ENCODE measurements at places on chromosomes 6 and 20. TPM values are rescaled to one million over a fixed set of nuclear protein-coding genes. Genes with fewer than 3 reads are reported as not detected.

Gene MAS1
- under 0.01 TPM for total RNA-seq

DNA sequence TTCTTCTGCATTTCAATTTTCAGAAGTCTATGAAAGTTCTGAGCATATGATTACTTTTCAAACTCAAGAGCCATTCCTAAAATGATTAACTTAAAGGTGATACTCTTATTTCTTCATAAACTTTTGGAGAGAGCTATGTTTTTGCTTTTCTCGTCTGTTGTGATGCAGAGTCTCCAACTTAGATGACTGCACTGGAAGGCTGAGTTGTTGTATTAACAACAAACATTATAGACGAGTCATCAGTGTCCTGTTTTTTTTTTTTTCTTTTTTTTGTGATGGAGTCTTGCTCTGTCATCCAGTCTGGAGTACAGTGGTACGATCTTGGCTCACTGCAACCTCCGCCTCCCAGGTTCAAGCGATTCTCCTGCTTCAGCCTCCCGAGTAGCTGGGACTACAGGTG, 101.9 kb downstream of the CD109 start:
- no peak for DNase-seq
- no peak overlapping the region for H3K4me3 ChIP-seq
- no peaks in the 10 kb centered on the region for H3K27me3 ChIP-seq
- no peak overlapping the region for H3K27ac ChIP-seq
- no peaks in the 10 kb centered on the region for H3K36me3 ChIP-seq
- no peaks in the 10 kb centered on the region for H3K4me1 ChIP-seq

Gene MCHR2
- not detected for total RNA-seq

GRCh38 chr6:75213732-75214131, 7.9 kb upstream of the COL12A1 start:
- DNase-seq, result no peak
- no peak overlapping the region for H3K27ac ChIP-seq
- H3K27me3 ChIP-seq, result peaks cover 23% of the 10 kb centered on the region
- no peaks in the 10 kb centered on the region for H3K36me3 ChIP-seq
- H3K4me3 ChIP-seq, result no peak overlapping the region
- H3K4me1 ChIP-seq, result no peaks in the 10 kb centered on the region

Gene UCKL1
- 21.2 TPM for total RNA-seq

DNA sequence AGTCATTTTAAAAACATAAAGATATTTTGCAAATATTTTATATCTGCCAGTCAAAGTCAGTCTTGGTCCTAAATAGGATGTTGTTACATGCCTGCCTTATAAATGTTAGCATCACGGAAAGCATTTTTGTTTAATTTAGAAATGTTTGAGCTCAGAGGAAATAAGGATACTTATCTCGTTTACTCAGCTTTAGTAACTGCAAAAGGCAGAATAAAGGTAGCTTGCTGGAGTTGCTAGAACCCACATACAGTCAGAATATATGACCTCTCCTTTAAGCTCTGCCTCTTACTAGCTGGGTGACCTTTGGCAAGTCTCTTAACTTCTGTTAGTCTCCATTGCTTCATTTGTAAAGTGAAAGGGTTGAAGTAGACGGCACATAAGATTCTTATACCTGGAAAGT, 867.3 kb downstream of the KIF16B start:
- H3K4me3 ChIP-seq, result no peak overlapping the region
- no peaks in the 10 kb centered on the region for H3K27me3 ChIP-seq
- H3K36me3 ChIP-seq, result no peaks in the 10 kb centered on the region
- no peaks in the 10 kb centered on the region for H3K4me1 ChIP-seq
- H3K27ac ChIP-seq, result no peak overlapping the region

DNA sequence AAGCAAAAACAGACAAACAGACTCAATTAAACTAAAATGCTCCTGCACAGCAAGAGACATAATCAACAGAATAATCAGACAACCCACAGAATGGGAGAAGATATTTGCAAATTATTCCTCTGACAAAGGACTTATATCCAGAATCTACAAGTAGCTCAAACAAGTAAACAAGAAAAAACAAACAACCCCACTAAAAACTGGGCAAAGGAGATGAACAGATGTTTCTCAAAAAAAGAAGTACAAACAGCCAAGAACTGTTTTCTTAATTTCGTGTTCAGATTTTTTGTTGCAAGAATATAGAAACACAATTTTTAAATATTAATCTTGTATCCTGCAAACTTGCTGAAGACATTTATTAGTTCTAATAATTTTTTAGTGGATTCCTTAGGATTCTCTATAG, 274.1 kb downstream of the BCKDHB start:
- no peaks in the 10 kb centered on the region for H3K4me1 ChIP-seq
- no peaks in the 10 kb centered on the region for H3K36me3 ChIP-seq
- no peak overlapping the region for H3K4me3 ChIP-seq
- H3K27ac ChIP-seq, result no peak overlapping the region
- no peaks in the 10 kb centered on the region for H3K27me3 ChIP-seq

DNA sequence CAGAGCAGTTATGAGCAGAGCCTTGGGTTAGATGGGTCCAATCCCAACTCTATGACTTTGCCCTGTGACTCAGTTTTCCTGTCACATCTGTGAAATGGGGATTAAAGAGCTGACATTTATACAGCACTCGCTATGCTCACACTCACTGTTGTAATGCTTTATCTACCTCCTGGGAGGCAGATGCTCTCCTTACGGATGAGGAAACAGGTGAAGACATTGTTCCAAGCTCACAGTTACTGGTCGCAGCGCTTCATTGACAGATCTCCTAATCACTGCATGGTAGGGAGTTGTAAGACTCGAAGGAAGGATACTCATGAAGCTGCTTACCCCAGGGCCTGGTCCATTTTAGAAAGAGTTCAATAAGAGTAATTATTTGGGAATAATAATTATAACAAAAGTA, 2.9 kb upstream of the MYLK2 start:
- peaks cover under 1% of the 10 kb centered on the region for H3K27me3 ChIP-seq
- no peak for DNase-seq
- H3K4me1 ChIP-seq, result no peaks in the 10 kb centered on the region
- no peak overlapping the region for H3K27ac ChIP-seq

- no peaks in the 10 kb centered on the region for H3K36me3 ChIP-seq
- peaks cover 5% of the 10 kb centered on the region for H3K27me3 ChIP-seq
- H3K4me1 ChIP-seq, result no peaks in the 10 kb centered on the region
- no peak overlapping the region for H3K4me3 ChIP-seq
- H3K27ac ChIP-seq, result no peak overlapping the region
These were observed 11.6 kb upstream of the KCNG1 start for GRCh38 chr20:51034476-51034875.

GRCh38 chr6:163705923-163706322, 291.4 kb downstream of the QKI start:
- no peaks in the 10 kb centered on the region for H3K27me3 ChIP-seq
- H3K36me3 ChIP-seq, result no peaks in the 10 kb centered on the region
- no peak overlapping the region for H3K4me3 ChIP-seq

DNA sequence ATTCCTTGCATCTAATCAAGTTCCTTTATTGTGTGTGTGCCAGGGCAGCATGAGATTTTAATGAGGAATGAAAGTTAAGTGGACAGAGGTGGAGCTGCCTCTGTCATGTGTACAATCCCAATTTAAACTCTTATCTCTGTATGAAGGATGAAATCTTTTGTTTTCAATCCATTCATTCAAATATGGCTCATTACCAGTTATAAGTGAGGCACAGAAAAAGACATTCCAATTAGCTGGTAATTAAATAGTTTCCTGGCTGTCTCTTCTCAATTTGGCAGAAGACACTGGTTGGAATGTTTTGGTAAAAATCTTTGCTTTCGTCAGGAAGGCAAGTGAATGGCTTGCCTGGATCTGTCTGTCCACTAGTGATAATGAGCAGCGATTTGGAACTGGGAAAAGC, 46.4 kb downstream of the CLVS2 start:
- no peaks in the 10 kb centered on the region for H3K36me3 ChIP-seq
- no peak overlapping the region for H3K4me3 ChIP-seq
- H3K4me1 ChIP-seq, result no peaks in the 10 kb centered on the region
- no peaks in the 10 kb centered on the region for H3K27me3 ChIP-seq

DNA sequence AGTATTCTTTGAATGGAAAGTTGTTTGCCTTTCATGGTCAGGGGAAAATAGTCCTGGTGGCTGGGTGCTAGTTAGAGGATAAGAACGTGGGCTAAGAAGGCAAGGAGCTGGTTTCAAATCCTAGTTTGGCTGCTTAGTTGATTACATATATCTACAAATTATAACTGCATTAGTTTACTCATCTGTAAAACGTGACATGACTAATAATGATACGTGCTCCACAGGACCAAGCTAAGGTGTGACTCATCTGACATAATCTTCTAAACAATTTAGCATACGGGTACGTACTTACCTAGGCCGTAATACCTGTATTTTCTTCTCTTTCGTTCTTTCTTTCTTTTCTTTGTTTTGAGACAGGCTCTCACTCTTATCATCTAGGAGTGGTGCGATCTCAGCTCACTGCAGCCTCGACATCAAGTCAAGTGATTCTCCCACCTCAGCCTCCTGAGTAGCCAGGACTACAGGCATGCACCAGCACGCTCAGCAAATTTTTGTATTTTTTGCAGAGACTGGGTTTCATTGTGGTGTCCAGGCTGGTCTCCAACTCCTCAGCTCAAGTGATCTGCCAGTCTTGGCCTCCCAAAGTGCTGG, 1274.2 kb upstream of the GJE1 start:
- no peaks in the 10 kb centered on the region for H3K4me1 ChIP-seq
- H3K4me3 ChIP-seq, result no peak overlapping the region
- DNase-seq, result no peak
- no peaks in the 10 kb centered on the region for H3K36me3 ChIP-seq
- no peak overlapping the region for H3K27ac ChIP-seq

GRCh38 chr6:9848094-9848493, 566.8 kb downstream of the TFAP2A start:
- no peak overlapping the region for H3K27ac ChIP-seq
- no peak for DNase-seq
- H3K36me3 ChIP-seq, result no peaks in the 10 kb centered on the region
- no peak overlapping the region for H3K4me3 ChIP-seq
- H3K4me1 ChIP-seq, result no peaks in the 10 kb centered on the region

DNA sequence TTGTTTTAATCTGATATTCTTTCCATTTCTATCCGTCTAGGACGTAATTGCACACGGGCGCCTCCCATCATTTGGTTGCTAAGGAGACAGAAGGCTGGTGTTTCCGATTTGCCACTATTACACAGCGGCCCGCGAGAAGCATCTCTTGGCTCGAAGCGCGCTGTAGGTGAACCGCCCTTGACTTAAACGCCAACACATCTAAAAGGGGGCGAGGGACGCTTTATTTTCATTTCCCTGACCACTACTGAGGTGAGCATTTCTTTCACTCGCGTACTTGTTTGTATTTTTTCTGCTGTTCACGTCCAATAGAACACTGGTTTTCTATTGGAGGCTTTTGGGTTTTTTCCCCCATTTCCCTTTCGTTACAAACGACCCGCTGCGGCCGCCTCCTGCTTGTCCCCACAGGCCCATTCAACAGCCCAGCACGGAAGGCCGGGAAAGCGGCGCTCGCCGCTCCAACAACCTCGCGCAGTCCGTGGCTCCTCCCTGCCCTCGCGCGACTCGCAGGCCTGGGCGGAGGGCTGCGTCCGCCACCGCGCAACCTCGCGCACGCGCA, 505 bp upstream of the WRNIP1 start:
- peaks cover 18% of the 10 kb centered on the region for H3K4me1 ChIP-seq
- peak overlapping the region; percentile 64 for H3K4me3 ChIP-seq
- peak; percentile 55 for DNase-seq
- H3K27me3 ChIP-seq, result no peaks in the 10 kb centered on the region

GRCh38 chr6:88870717-88871330, 92.6 kb downstream of the RNGTT start:
- no peaks in the 10 kb centered on the region for H3K36me3 ChIP-seq
- no peaks in the 10 kb centered on the region for H3K27me3 ChIP-seq
- peak; percentile 37 for DNase-seq
- no peak overlapping the region for H3K27ac ChIP-seq

GRCh38 chr20:44035924-44036323, 121.3 kb downstream of the TOX2 start:
- H3K36me3 ChIP-seq, result no peaks in the 10 kb centered on the region
- H3K27ac ChIP-seq, result no peak overlapping the region
- peaks cover 35% of the 10 kb centered on the region for H3K27me3 ChIP-seq
- peaks cover 29% of the 10 kb centered on the region for H3K4me1 ChIP-seq

Gene SLC35F1
- total RNA-seq, result 0.14 TPM

DNA sequence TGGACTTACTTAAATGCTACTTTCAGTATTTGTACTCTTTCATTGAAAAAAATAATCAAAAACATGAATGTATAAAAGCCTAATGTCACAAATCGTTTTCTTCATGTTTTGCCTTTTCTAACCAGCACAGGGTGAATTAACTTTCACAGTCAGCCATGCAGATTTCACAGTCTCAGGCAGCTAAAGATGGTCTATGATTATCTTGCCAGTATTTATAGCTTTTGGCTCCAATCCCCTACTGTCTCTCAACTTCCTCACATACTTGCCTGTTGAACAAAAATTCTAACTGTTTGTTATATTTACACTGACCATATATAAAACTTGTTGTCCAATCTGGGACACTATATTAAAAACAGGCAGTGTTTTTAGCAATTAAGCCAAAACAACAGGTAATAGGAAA, 358.2 kb downstream of the ARHGAP18 start:
- no peak overlapping the region for H3K4me3 ChIP-seq
- no peaks in the 10 kb centered on the region for H3K27me3 ChIP-seq
- no peaks in the 10 kb centered on the region for H3K4me1 ChIP-seq
- no peak overlapping the region for H3K27ac ChIP-seq
- DNase-seq, result no peak

DNA sequence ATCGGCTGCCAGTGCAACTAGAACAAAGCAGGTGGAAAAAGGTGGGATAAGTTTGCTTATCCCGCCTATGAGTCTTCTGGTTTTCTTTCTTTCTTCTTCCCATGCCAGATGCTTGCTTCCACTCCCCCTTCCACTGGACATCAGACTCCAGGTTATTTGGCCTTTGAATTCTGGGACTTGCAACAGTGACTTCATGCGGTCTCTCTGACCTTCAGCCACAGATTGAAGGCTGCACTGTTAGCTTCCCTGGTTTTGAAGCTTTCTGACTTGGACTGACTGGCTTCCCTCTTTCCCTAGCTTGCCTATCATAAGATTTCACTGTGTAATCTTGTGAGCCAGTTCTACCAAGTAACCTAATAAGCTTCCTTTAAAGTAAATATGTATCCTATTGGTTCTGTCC, 878.4 kb upstream of the GJE1 start:
- no peak overlapping the region for H3K4me3 ChIP-seq
- no peak overlapping the region for H3K27ac ChIP-seq
- no peaks in the 10 kb centered on the region for H3K4me1 ChIP-seq

DNA sequence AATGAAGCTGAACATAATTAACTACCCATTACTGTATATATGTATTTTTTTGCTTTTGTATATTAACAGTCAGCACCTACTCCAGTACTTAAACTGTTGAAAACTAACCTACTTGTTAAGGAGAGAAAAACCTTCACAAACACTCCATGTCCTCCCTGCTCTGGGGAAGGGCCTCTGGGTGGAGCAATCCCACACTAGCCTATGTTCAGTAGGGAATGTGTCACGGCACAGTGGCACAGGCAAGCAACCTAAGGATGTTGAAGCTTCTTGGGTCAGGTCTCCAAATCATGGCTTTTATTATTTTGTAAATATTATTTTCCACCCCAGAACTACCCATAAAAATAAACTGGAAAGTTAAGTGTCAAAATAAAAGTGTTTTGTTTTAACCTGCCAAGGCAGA, 5.3 kb downstream of the MAN1A1 start:
- DNase-seq, result no peak
- peaks cover 8% of the 10 kb centered on the region for H3K27me3 ChIP-seq
- peaks cover 14% of the 10 kb centered on the region for H3K4me1 ChIP-seq
- no peak overlapping the region for H3K4me3 ChIP-seq

Gene C6orf163
- 1.7 TPM for total RNA-seq
